SK-N-SH (cell line): ENCODE measurements at places on chromosomes 2 and 18. TPM values are rescaled to one million over a fixed set of nuclear protein-coding genes. Genes with fewer than 3 reads are reported as not detected.

- DNase-seq = no peak
These were observed 240.6 kb downstream of the TFCP2L1 start for GRCh38 chr2:121044412-121044811.

The PLB1 gene
- polyA plus RNA-seq = 0.10 and 0.39 TPM in 2 replicates

GRCh38 chr2:68807821-68808266, 63.4 kb downstream of the BMP10 start:
- no peak for DNase-seq

GRCh38 chr2:67579216-67579615, 182.1 kb downstream of the ETAA1 start:
- no peak for DNase-seq

The PDE11A gene
- 0.10 and 0.18 TPM in 2 replicates for polyA plus RNA-seq

The ITGB6 gene
- polyA plus RNA-seq = 0.10 and 0.13 TPM in 2 replicates

The GNAL gene
- polyA plus RNA-seq = 0.08 and 0.13 TPM in 2 replicates

The SEPTIN10 gene
- 39.1 and 46.5 TPM in 2 replicates for polyA plus RNA-seq

- peak; percentile 31 for DNase-seq
These were observed 39.0 kb upstream of the SNED1 start for GRCh38 chr2:240959214-240959940.

- DNase-seq = no peak
These were observed 81.0 kb upstream of the TMEM17 start for GRCh38 chr2:62586981-62587380.

DNA sequence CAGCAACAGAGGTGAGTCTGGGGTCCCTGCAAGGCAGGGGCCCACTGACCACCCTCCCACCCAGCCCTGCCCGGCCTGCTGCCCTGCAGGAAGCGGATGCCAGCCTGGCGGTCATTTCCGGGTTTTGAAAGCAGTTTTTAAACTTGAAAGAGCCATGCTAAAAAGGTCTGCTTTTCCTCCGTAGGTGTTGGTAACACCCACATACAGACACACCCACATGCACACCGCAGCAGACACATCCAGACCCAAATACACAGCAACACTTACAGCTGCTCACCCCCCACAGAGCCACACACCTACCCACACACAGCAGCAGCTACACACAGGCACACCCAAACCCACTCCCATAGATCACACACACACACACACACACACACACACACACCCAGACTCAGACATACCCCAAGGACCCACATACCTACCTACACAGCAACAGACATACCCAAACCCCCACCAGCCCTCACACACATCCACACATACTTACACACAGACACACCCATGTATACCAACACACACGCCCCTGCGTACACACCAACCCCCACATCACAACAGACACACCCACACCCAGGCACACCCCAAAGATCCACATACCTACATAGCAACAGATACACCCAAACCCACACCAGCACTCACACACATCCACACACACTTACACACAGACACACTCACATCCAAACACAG, 7.6 kb downstream of the ZFP36L2 start:
- no peak for DNase-seq

- DNase-seq = no peak
These were observed 40.9 kb upstream of the CHST9 start for GRCh38 chr18:27225947-27226481.

The LRRC30 gene
- polyA plus RNA-seq = not detected in 2 replicates

DNA sequence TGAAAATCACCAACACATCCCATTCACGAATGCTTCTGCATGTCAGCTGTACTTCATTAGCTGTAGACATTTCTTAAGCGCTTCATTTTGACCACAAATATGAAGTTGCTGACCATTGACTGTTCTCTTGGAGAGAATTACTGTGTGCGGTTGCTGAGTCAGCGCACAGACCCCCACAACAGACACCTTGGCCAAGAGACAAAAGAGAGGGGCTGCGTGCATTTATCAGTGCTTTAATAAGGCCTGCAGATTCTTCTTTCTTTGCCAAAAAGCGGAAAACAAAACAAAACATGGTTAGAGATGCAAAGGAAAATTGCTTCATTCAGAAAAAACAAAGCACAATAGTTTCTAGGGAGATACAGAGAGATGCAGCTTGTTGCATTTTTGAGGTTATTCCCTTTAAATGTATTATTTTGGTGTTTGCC, 174.7 kb downstream of the ACKR3 start:
- DNase-seq = no peak

DNA sequence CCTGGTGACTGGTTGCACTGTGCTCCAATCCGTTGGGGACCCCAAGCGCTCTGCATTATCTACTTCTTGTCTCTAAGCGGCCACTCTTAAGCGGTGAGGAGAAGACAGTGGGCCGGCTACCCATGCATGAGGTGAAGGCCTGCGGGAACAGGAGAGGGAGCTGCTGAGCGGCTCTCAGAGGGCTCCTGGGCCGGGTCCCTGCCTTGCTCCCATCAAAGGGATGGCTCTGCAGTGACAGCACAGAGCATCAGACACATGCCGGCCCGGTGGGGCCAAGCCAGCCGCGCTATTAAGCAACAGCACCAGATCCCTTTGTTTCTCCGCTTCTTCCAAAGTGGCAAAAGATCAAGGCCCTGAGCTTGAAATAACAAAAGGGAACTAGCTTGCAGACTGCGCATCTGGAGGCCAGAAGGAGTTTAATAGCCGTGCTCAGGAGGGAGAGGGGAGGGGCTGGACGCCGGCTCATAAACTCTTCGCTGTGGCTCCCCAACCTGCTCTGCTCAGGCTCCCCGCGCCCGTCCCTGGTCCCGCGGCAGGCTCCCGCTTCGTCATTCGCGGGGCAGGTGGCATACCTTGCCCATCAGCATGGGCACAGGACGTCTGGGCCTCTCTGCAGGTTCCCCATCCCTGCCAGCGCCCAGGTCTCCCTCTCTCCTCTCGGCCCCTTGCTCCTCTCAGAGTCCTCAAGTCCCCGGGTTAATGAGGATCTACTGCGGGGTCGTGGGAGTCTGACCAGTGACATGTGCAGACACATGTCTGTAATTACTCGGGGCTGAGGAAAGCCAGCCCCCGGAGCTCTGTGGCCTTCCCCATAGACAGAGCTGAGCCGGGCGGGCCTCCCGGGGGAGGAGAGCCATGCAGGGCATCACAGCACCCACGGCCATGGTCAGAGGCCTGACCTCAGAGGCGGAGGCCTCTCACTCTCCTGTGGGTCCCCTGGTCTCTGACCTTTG, 96.7 kb downstream of the ASB1 start:
- DNase-seq = peak; percentile 87

DNA sequence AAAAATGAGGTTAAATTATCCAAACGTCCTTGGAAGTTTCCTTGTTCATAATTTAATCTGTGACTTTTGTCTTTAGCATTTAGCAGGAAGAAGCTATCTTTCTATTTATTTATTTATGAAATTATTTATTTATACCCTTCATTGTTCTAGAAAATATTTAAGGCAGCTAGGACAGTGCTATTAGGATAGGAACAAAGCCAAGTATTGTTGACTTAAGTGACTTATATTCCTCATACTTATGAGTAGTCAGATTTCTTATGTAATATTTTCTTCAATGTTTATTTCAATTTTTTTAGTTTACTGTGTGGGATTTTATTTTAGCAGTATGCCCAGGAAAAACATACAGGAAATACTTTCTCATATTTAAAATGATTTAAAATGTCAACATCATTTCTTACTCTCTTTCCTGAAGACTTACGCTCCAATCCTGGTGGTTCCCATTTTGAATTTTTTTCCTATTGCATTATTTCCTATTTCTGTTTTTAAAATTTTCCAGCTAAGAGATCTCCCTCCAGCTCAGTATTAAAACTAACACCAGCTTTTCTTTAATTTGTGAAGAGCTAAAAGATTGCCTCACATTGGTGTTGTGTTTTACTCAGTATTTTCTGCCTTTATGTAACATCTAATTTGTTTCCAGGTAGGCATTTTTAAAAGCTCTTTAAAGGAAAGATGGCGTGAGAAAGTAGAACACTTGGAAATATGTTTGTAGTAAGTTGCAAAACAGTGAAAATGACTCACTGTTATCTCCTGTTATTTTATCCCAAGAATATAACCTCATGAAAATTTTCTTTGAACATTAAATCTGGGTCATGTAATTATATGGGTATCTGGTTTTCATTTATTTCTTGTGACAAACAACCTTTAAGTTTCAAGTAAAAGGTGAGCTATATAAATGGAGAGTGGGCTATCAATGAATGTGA, 32.2 kb downstream of the MAPRE2 start:
- DNase-seq = no peak

DNA sequence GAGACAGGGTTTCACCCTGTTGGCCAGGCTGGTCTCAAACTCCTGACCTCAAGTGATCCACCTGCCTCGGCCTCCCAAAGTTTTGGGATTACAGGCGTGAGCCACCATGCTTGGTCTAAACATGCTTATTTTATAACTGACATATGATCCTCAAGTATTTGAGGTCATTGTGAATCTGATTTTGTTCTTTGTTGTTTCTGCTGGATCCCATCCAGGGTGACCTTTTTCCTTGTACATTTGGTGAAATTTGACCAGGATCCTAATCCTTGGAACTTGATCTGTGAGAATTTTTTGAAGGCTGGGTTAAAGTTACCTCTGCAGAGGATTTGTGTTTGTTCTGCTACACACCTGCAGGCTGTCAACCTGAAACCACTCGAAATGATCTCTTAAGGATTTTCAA, 49.2 kb downstream of the NPAS2 start:
- DNase-seq = no peak

- no peak for DNase-seq
These were observed 136.1 kb downstream of the DCDC2C start for GRCh38 chr2:3839476-3839875.

DNA sequence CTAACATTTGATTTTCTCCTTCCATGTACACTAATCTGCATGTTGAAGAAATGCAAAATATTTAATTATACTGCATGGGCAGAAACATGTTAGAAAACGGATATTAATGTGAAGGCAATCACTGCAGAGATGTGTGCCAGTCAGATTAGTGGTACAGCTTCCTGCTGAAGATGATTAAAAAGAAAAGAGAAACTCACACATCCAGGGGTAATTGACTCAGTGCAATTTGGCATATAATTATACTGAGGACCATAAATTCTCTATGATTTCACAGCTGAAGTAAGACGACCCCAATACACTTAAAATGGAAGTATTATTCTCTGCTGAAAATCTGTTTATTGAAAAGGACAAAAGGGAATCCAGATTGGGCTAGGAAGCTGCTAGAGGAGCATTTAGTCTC, 243.4 kb downstream of the TGIF1 start:
- no peak for DNase-seq

The HJURP gene
- polyA plus RNA-seq = 13.2 and 16.5 TPM in 2 replicates

GRCh38 chr2:168156661-168157060, 90.7 kb downstream of the STK39 start:
- peak; percentile 49 for DNase-seq

GRCh38 chr2:178327516-178327915, 123.5 kb downstream of the PRKRA start:
- DNase-seq = no peak

GRCh38 chr2:175169191-175169590, 1.2 kb upstream of the ATF2 start:
- DNase-seq = no peak

DNA sequence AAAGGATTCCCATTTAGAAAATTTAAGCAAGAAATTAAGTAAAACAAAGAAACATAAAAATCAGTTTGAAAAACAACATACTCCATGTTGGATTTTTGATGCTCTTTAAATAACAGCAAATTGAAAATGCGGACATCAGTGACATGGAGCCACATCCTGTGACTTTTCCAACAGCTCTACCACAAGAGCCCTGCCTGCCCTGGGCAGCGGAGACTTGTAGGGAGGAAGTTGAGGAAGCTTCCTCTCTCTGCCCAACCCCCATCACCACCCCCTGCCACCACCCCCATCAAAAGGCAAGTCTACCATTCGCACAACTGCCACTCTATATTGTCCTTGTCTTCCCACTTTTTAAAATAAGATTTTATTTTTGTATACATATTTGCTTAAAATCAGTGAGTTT, 32.8 kb upstream of the DAPL1 start:
- no peak for DNase-seq

The POTEC gene
- polyA plus RNA-seq = not detected in 2 replicates

The AMER3 gene
- under 0.01 and 0.03 TPM in 2 replicates for polyA plus RNA-seq

- DNase-seq = no peak
These were observed 347.3 kb upstream of the HNRNPA3 start for GRCh38 chr2:176865336-176865735.

GRCh38 chr2:239687441-239687840, 286.6 kb upstream of the HDAC4 start:
- no peak for DNase-seq

The NFE2L2 gene
- polyA plus RNA-seq = 40.9 and 61.9 TPM in 2 replicates

- DNase-seq = no peak
These were observed 60.4 kb downstream of the TRIP12 start for GRCh38 chr2:229861431-229861830.

- no peak for DNase-seq
These were observed 52.5 kb downstream of the FECH start for GRCh38 chr18:57533868-57534510.

GRCh38 chr18:9575558-9575957, 38.8 kb downstream of the PPP4R1 start:
- peak; percentile 42 for DNase-seq

GRCh38 chr2:218012284-218012683, 9.5 kb upstream of the TNS1 start:
- no peak for DNase-seq

DNA sequence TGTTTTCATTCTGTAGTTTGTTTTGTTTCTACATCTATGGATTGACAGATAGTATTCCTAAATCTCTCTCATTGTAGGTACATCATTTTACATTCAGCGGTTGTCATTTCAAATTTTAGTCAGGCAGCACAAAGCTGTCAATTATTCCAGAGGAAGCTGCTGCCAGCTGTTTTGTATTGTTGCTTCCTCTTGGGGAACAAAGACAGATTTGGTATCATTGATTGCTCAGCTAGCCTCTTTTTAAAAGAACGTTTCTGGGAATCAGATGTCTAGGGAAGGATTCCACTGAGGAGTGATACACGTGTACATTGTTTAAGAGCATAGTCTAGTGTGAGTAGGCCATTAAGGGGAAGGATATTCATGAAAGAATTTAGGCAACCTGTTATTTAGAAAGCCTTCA, 145.8 kb downstream of the AGPS start:
- DNase-seq = no peak

The EVA1A gene
- polyA plus RNA-seq = 79.0 and 93.0 TPM in 2 replicates

GRCh38 chr2:30656079-30656478, 151.2 kb downstream of the CAPN13 start:
- no peak for DNase-seq

DNA sequence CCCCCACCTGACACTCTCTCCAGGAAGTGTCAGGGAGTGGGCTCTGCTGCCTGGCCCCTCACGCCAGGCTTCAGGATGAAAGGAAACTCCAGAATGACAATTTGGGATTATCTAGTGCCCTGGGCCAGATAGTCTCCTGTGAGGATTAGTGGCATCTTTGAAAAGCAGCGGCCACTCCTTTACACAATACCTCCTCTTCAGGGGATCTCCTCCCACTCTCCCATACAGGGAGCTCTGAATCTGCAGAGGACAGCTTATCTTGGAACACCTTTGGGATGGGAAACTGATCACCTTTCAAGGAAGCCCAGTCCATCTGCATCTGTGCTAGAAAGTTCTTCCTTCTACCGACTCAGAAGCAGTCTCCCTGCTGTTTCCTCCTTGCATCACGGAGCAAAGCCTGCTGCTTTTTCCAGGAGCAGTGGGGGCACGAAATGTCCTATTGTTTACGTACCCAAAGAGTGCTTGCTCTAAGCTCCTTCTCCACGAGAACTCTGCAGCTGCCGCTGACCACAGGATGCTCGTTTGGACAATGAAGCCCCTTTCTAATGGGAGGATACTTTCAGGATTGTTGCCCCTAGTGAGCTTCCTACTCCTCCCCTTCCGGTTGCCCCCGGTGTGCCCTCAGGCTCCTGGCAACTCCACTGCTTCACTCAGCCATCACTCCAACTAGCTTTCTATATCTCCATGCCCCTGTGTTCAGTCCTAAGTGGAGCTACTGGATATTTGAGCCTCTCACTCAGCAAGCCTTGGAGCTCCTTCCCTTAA, 31.5 kb downstream of the SIX3 start:
- no peak for DNase-seq

- DNase-seq = no peak
These were observed 55.9 kb upstream of the BARD1 start for GRCh38 chr2:214865400-214865799.
